Cardiac septum (tissue), 1 donor: ENCODE measurements at places on chromosomes 6 and 20. TPM values are rescaled to one million over a fixed set of nuclear protein-coding genes. Genes with fewer than 3 reads are reported as not detected.

Gene IRF4
- total RNA-seq, result 0.89 TPM

DNA sequence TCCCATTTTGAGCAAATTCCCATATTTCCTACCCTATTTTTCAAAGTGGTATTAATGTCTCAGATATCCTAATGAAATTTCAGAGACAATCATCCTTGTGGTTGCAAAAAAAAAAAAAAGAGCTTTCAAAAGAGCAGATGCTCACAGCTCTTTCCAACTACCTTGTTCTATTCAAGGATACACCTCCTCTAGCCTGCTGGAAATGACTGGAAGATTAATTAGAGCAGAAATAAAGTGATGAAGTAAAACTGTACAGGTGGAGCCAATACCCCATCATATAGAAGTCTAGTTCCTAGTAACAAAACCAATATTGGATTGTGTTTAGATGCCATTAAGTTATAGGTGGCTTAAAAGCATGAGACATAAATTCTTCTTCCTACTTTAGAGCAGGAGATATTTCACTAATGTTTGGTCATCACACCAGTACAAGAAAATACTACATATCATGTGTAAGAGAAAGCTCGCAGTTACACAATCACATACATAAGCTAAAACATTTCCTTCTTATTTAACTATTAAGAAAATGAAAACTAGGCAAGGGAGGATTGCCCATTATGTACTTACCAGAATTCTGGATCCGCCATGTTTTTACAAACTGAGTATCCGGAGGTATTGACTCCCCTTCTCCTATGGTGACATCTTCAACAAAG lies 42.4 kb downstream of the ILRUN start:
- no peak for DNase-seq

Gene FAM83C
- not detected for total RNA-seq

- no peak for DNase-seq
Measured at GRCh38 chr20:8693709-8694108, 375.2 kb upstream of the PLCB4 start.

- no peak for DNase-seq
Measured at GRCh38 chr6:147447835-147448611, 60.5 kb upstream of the SAMD5 start.

Gene TMC2
- not detected for total RNA-seq

Gene MTHFD1L
- total RNA-seq, result 5.3 TPM

GRCh38 chr20:32368925-32369324 lies 10.8 kb downstream of the ASXL1 start:
- no peak for DNase-seq

- DNase-seq, result no peak
Measured at GRCh38 chr6:40472353-40472752, 114.8 kb downstream of the LRFN2 start.

Gene CYP39A1
- total RNA-seq, result 5.9 TPM

Gene HMGN4
- 34.7 TPM for total RNA-seq

DNA sequence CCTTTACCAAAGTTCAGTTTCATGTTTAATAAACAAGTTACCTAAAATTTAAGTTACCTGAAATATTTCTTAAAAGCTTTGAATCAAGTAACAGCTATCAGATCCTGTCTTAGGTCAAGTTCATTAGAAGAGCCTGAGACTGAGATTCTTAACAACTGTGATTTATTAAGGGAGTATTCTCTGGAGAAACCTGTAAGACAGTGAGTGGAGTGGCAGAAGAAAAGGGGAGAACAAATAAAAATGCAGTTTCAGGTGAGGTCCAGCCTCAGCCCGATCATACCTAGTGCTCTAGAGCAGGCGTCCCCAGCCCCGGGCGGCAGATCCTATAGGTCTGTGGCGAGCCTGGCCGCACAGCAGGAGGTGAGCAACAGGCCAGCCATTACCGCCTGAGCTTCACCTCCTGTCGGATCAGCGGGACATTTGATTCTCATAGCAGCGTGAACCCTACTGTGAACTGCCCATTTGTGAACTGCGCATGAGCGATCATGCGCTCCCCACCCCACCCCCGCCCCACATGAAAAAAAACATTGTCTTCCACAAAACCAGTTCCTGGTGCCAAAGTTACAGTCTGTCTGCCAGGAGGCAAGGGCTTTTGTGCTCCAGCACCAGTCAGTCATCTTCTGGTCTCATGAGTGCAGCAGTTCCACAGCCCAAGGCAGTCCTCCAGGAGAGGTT lies 59.2 kb upstream of the ADGRB3 start:
- DNase-seq, result no peak

DNA sequence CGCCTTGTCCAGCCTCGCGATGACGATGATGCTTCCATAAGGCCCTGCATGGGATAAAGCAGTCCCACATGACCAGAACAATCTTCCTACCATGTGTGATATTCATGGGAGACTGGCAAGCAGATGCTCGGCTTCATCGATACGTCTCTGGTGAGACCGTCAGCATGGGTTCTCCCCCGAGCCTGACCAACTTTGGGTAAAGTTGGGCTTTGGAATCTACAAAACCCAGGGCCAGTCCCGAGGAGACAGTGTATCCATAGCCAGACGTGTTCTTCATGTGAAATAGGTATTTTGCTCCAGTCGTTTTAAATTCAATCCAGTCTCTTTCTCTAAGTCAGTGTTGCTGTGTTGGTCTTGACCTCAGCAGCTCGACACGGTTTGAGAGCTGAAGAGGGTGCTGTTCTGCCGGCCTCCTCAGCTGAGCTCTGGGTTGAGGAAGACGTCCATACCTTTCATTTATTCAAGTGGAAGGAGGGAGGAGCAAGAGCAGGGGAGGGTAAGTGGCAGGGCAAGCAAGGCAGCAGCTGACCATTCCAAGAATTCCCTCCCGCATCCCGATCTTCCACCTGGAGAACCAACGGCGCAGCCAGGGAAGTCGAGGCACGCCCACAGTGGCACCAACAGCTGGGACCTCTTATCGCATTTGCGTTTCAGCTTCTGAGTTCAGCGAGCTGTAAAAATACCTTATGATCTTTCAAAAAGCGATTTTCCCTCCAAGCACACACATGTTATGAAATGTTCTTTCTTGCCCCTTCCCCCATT lies 64.0 kb upstream of the THBS2 start:
- DNase-seq, result no peak

- peak; percentile 90 for DNase-seq
Measured at GRCh38 chr20:63846128-63846771, 15.0 kb upstream of the ABHD16B start.

Gene MUC22
- not detected for total RNA-seq

Gene CDH22
- 0.83 TPM for total RNA-seq

DNA sequence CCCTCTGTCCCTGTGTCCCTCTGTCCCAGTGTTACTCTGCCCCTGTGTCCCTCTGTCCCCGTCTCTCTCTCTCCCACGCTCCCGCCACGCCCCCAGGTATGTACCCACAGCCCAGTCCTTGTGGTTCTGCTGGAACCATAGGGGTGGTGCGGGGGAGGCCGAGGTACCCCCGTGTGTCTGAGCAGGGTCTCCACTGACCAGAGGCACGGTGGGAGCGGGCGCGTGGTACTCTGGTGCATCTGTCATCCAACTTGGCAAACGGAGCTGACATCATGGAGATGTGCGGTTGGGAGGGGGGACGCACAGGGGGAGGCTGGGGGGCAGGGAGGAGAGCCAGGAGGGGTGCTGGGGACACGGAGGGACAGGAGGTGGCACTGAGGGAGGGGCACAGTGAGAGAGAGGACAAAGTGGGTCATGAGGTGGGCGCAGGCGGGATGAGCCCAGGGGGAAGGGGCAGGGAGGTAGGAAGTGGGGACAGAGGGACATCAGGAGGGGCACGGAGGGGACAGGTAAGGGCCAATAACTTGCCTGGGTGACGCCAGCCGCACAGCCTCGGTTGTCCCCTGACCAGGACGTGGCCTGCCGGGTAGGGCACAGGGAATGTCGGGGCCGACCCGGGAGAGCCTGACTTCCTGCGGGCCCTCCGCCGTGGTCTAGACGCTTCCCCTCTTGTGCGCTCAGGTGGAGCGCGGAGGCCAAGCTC lies 163.6 kb upstream of the PDE10A start:
- DNase-seq, result no peak

Gene LIN28B
- total RNA-seq, result not detected

DNA sequence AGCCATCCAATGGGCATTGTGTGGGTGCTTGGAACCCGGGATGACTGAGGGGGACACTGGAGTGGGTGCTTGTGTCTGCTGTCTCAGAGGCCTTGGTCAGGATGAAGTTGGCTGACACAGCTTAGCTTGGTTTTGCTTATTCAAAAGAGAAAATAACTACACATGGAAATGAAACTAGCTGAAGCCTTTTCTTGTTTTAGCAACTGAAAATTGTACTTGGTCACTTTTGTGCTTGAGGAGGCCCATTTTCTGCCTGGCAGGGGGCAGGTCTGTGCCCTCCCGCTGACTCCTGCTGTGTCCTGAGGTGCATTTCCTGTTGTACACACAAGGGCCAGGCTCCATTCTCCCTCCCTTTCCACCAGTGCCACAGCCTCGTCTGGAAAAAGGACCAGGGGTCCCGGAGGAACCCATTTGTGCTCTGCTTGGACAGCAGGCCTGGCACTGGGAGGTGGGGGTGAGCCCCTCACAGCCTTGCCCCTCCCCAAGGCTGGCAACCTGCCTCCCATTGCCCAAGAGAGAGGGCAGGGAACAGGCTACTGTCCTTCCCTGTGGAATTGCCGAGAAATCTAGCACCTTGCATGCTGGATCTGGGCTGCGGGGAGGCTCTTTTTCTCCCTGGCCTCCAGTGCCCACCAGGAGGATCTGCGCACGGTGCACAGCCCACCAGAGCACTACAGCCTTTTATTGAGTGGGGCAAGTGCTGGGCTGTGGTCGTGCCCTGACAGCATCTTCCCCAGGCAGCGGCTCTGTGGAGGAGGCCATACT lies 49.4 kb downstream of the PYGB start:
- DNase-seq, result no peak

- DNase-seq, result no peak
Measured at GRCh38 chr6:27755768-27756167, 156.4 kb downstream of the OR2B2 start.

- no peak for DNase-seq
Measured at GRCh38 chr20:37257988-37258387, 3.6 kb downstream of the GHRH start.

- no peak for DNase-seq
Measured at GRCh38 chr6:150177952-150178520, 35.2 kb downstream of the PPP1R14C start.

Gene RBPJL
- total RNA-seq, result not detected

DNA sequence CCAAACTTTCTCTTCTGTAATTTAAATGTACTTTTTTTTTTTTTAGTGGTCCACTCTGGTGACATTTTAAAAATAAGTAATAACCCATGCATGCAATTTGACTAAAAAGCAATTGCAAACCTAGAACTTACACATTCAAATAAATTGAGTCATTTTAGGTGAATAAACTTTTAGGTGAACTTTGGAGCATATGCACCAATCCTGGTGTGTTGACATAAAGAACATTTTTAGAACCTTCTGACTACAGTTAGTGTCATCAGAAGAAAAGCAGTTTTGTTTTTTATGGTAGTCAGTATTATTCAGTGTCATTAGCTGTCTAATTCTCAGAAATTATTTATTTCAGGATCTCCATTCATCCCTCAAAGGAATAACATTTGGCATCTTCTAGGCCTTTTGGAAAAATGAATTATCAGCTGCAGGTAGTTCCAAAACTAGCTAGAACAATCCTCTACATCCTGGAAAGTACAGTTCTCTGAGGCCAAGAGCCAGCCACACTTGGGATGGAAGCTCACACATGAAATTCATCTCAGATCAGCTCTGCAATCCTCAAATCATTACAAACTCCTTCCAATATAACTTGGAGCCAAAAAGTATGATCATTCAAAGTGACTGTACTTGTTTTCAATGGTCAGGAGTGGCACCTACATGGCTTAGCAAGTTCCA lies 38.5 kb upstream of the SIM1 start:
- DNase-seq, result no peak

Gene DBNDD2
- 209 TPM for total RNA-seq

Gene CLDN20
- total RNA-seq, result not detected

DNA sequence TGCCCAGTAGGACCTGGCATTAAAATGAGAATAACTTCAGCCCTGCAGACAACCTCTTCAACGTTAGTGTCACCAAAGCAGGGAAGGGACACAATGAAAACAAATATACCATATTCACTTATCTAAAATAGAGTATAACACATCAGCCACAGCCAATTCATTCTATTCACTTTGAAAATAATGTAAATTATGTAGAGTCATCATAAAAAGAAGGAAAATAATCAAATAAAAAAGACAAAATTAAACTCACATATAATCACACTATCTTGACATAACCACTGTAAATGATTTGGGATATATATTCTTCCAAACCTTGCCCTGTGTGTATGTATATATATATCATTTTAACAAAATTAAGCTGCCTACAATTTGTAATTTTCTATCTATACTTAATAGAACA lies 78.1 kb upstream of the HEY2 start:
- no peak for DNase-seq

DNA sequence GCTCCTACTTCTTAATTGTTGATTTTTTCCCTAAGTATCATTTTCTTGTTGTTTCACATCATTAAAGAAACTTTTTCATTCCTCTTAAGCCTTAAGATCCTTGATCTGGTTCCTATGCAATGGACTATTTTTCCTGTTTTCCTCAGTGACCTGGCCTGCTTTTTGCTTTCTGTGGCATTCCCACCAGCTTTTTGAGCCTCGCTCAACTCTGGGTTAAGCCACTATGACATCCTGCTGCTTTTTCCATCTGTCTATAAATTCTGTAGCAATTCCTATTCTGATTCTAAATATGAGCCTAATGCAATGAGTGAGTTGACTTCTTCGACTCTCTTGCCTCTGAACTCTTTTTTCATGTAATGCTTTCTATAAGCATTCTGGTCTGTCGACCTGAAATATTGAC lies 160.3 kb downstream of the GRM1 start:
- no peak for DNase-seq

DNA sequence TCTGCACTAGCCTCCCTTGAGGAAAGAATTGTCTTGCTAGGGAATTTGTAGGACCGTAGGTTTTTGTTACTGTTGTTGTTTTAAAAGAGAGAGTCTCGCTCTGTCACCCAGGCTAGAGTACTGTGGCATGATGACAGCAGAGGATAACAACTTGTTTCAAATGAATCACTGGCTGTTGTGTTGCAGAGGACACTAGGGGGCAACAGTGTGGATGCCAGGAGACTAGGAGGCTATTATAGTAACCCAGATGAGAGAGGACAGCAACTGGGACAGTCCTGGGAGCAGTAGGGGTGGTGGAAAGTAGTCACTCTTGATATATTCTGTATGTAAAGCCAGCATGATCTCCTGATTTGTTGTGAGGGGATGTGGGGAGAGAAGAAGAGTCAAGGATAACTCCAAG lies 41.8 kb upstream of the LAMA4 start:
- DNase-seq, result no peak

DNA sequence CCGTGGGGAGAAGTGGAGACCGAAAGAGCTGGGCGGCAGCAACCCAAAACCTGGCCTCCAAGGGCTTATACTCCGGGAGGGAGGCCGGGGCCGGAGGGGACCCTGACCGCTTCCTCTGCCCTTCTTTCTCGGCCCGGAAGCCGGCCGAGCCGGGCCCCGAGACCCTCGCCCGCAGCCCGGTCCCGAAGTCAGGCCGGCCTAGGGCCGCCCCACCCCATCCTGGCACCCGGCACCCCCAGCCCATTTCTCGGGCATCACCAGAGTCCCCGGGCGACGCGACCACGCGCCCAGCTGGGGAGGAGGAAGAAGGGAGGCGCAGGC lies 572 bp upstream of the ZDHHC14 start:
- DNase-seq, result no peak

- DNase-seq, result no peak
Measured at GRCh38 chr6:145669627-145670034, 65.7 kb downstream of the EPM2A start.

Gene CRYBG1
- 1.7 TPM for total RNA-seq

Gene DLK2
- 2.9 TPM for total RNA-seq

Gene PRSS35
- total RNA-seq, result 0.83 TPM

- no peak for DNase-seq
Measured at GRCh38 chr6:1703091-1703855, 93.6 kb downstream of the FOXC1 start.

Gene EDN1
- 5.9 TPM for total RNA-seq

Gene NKX2-2
- total RNA-seq, result 0.11 TPM
